Activated CD4-positive, alpha-beta T cell treated with anti-CD3 and anti-CD28 coated beads, Interleukin-2, amount 10 ng/mL, durations not matched to agents 24 days and 14 days (primary cell): ENCODE measurements at places on chromosomes 11 and 22.

DNA sequence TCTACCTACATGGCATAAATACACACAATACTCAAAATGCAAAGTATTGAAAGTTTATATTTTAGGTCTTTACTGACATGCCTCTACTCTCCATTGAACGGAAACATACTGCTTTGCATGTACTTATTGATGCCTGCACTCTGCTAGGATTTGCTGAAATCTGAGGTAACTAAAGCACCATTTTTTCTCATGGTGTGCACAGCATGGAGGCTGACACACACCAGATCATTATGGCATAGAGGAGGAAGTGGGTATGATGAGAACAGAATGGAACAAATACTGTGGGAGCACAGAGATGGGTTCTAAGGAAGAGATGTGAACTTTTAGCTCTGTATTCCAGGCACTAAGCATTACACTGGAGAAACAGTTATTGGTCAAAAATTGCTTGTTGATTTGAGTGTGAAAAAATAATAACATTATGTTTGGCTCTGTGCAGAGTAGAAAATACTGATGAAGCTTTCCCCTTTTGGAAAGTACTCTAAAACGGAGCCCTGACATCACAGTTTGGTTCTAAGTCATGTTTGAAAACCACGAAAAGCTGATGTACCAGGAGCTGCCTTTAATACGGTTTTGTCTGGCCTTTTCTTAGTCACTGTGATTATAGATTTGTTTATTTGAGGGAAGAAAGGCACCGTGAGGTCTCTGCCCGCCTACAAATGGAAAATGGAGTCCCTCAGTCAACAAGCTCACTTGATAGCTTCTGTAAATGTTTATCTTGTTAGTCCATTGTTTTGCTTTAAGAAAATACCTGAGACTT lies 5.6 kb downstream of the OR52R1 start:
- DNase-seq: no peak

DNA sequence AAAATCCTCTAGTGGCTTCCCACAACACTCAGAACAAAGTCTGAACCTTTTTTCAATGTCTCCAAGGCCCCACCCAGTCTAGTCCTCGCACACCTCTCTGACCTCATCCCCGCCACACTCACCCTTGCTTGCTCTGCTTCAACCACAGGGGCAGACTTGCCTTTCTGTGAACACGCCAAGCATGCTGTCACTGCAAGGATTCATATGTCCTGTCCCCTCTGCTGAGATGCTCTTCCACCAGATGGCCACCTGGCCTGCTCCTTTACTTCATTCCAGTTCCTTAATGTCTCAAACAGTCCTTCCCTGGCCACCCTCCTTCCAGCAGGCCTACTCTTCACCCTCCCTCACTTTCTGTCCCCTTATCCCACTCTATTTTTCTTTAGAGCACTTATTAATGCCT lies 60.6 kb upstream of the ARHGAP20 start:
- DNase-seq: no peak

DNA sequence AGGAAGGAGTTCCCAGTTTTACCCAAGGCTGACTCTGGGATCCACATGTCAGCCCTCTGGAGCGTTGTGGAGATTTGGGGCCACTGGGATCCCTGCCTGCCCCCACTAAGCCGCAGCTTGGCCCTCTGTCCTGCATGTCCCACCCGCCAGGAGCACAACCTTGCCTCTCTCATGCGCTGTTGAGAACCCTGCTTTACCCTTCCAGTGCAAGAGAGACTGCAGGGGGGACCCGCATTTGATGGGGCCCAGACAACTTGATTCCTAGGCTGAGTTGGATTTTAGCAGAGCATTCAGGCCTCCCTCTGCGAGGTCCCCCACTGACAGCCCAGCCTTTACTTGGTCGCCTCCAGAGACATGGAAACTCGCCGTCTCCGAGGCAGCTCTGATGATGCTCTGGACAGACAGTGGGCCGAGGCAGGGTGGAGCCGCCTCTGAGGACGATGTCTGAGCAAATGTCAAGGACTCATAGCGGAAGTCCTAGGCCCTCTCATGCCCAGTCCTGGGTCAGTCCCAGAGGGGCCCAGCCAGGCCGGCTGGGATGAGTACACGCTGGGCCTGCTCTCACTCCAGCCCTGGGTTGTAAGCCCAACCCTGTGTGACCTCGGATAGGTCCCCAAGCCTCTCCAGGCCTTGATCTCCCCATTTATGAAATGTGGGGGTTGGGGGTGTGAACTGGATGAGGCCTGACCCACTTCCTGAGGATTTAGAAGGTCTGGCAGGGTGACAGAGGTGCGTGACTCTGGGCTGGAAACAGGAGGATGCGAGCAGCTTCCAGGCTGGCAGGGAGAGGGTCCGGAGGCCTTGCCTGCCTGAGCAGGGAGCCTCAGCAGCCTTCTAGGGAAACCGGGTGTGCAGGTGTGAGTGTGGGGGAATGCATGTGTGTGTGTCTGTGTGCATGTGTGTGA lies 630 bp downstream of the CD5 start:
- peak; percentile 77 for DNase-seq

- no peak for DNase-seq
Measured at GRCh38 chr22:38233427-38233826, 31.6 kb downstream of the MAFF start.
